Urinary bladder (tissue), 4 donors: ENCODE measurements at places on chromosomes 11 and 22.

GRCh38 chr11:116527180-116527991 is 245.4 kb downstream of the BUD13 start:
- no peak for DNase-seq

- DNase-seq, result no peak
Observed at GRCh38 chr22:44024288-44024921, at the start of gene PARVB. PARVB (plus strand) TSS chr22:44024302; CDS start chr22:44024340, 38 bp downstream.

DNA sequence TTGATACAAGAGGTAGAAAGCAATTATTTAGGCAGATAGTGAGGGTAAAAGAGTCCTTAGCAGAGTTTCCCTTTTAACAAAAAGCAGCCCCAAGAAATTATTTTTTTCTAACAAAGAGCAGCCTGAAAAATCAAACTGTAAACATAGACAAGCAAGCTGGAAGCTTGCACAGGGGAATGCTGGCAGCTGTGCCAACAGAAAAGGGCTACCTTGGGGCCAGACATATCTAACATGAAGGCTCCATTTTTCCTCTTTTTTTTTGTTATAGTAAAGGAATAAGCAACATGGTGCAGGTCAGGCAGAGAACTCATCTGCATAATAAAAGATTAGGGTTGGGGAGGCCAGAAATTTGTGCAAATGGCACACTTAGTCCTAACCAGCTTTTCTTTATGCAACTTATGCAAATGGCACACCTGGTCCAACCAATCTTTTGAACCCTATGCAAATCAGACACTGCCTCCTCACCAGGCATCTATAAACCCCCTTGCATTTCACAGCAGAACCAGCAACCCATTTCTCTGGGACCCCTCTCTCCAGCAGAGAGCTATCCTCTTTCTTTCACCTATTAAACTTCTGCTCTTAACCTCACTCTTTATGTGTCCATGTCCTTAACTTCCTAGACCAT is 41.8 kb downstream of the PDGFD start:
- no peak for DNase-seq

DNA sequence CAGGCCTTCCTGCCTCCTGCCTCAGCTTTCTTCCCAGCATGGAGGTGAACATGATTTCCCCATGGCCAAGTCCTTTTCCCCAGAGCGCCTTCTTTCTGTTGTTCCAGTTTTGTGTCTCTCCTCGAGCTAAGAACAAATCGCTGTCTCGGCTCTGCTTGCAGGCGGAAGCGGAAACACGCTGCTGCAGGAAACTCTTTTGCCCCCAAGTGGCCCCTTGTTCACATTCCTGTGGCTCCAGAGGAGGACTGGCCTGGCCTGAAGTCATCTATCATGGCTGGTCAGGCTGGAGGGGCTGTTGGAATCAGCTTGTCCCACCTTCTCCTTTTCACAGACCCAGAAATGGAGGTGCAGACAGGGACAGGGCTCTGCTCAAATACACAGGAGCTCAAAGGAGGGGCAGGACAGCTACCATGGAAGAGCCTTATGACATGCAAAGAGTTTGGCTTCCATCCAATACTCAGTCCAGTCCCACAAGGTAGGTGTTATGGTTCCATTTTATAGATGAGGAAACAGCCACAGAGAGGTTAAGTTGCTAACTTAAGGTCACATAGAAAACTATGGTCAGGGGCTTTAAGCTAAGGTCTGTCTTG is 182.2 kb upstream of the SYT13 start:
- DNase-seq, result no peak
